Osteoblast (primary cell): ENCODE measurements at places on chromosomes 16 and 17. TPM values are rescaled to one million over a fixed set of nuclear protein-coding genes. Genes with fewer than 3 reads are reported as not detected.

Gene PPP1R27
- not detected in 2 replicates for total RNA-seq

Gene KRTAP9-4
- not detected in 2 replicates for total RNA-seq

Gene ARL2BP
- total RNA-seq = 85.8 and 88.4 TPM in 2 replicates

Gene SPATA32
- total RNA-seq = not detected in 2 replicates

Gene NOD2
- total RNA-seq = under 0.01 and 0.29 TPM in 2 replicates

Gene USH1G
- not detected in 2 replicates for total RNA-seq

Gene GCGR
- under 0.01 TPM in 1 of 2 replicates, not detected in the other for total RNA-seq

Gene CCL17
- not detected in 2 replicates for total RNA-seq

Gene GPR139
- total RNA-seq = not detected in 2 replicates

Gene LPO
- total RNA-seq = under 0.01 TPM in 1 of 2 replicates, not detected in the other

Gene KRTAP4-6
- total RNA-seq = not detected in 2 replicates

Gene ZP2
- total RNA-seq = not detected in 2 replicates

Gene KCNG4
- not detected in 2 replicates for total RNA-seq

Gene MYH11
- total RNA-seq = under 0.01 TPM in 2 replicates

Gene C17orf67
- total RNA-seq = 0.36 and 0.88 TPM in 2 replicates

Gene OSGIN1
- total RNA-seq = 3.6 and 5.0 TPM in 2 replicates

Gene ADAD2
- total RNA-seq = under 0.01 TPM in 1 of 2 replicates, not detected in the other

Gene KRT33B
- 0.29 and 1.1 TPM in 2 replicates for total RNA-seq

Gene CD19
- not detected in 2 replicates for total RNA-seq

Gene RAB11FIP4
- total RNA-seq = 0.29 and 0.72 TPM in 2 replicates

Gene SCN4A
- total RNA-seq = under 0.01 TPM in 1 of 2 replicates, not detected in the other

Gene USP32
- 99.5 and 116 TPM in 2 replicates for total RNA-seq

Gene QPRT
- total RNA-seq = 18.0 and 19.5 TPM in 2 replicates

Gene IRX5
- total RNA-seq = 16.5 and 19.5 TPM in 2 replicates

Gene TMEM106A
- 5.1 and 5.6 TPM in 2 replicates for total RNA-seq

Gene CDRT15
- not detected in 2 replicates for total RNA-seq

Gene ARHGAP44
- total RNA-seq = 2.9 and 4.3 TPM in 2 replicates

Gene SMIM36
- total RNA-seq = not detected in 2 replicates

Gene WIPF2
- 8.0 and 8.5 TPM in 2 replicates for total RNA-seq

Gene RNF167
- 25.3 and 26.5 TPM in 2 replicates for total RNA-seq

Gene NLRC3
- under 0.01 and 0.29 TPM in 2 replicates for total RNA-seq

Gene SLC16A6
- 1.4 and 3.8 TPM in 2 replicates for total RNA-seq

Gene CLEC18A
- 0.29 and 1.1 TPM in 2 replicates for total RNA-seq

Gene APOBR
- total RNA-seq = under 0.01 TPM in 1 of 2 replicates, not detected in the other

Gene VPS35
- total RNA-seq = 154 and 159 TPM in 2 replicates

Gene OR1A1
- not detected in 2 replicates for total RNA-seq

Gene DNAH3
- total RNA-seq = not detected in 2 replicates

Gene ABCA9
- total RNA-seq = 16.8 and 23.2 TPM in 2 replicates

Gene HOXB5
- not detected in 2 replicates for total RNA-seq

Gene CRYM
- total RNA-seq = 4.1 and 5.1 TPM in 2 replicates

Gene HOXB7
- 0.36 TPM in 1 of 2 replicates, not detected in the other for total RNA-seq

Gene MAP2K6
- total RNA-seq = 1.5 and 2.5 TPM in 2 replicates

Gene TBC1D3H
- total RNA-seq = not detected in 2 replicates

Gene TMEM132E
- total RNA-seq = 0.29 TPM in 1 of 2 replicates, not detected in the other

Gene CARD14
- total RNA-seq = not detected in 2 replicates

Gene RAMP2
- total RNA-seq = not detected in 2 replicates

Gene TPSD1
- total RNA-seq = not detected in 2 replicates

Gene HSD17B2
- not detected in 2 replicates for total RNA-seq

Gene KCNAB3
- under 0.01 and 0.29 TPM in 2 replicates for total RNA-seq

Gene NACA2
- under 0.01 TPM in 1 of 2 replicates, not detected in the other for total RNA-seq

Gene ADAM11
- total RNA-seq = 0.36 and 0.59 TPM in 2 replicates

Gene KRT36
- total RNA-seq = 0.36 TPM in 1 of 2 replicates, not detected in the other

Gene GPR142
- not detected in 2 replicates for total RNA-seq

Gene BCL6B
- not detected in 2 replicates for total RNA-seq

Gene NME4
- total RNA-seq = 77.2 and 83.6 TPM in 2 replicates

Gene ZNF48
- total RNA-seq = 10.0 and 10.9 TPM in 2 replicates

Gene KIF2B
- total RNA-seq = not detected in 2 replicates

Gene CNOT1
- 114 and 122 TPM in 2 replicates for total RNA-seq

Gene TP53TG3F
- total RNA-seq = not detected in 2 replicates
